ENCODE measurements at places on chromosomes 11 and 22.

- no peak for DNase-seq
Measured at GRCh38 chr11:119605137-119605665, 123.8 kb downstream of the NECTIN1 start.

DNA sequence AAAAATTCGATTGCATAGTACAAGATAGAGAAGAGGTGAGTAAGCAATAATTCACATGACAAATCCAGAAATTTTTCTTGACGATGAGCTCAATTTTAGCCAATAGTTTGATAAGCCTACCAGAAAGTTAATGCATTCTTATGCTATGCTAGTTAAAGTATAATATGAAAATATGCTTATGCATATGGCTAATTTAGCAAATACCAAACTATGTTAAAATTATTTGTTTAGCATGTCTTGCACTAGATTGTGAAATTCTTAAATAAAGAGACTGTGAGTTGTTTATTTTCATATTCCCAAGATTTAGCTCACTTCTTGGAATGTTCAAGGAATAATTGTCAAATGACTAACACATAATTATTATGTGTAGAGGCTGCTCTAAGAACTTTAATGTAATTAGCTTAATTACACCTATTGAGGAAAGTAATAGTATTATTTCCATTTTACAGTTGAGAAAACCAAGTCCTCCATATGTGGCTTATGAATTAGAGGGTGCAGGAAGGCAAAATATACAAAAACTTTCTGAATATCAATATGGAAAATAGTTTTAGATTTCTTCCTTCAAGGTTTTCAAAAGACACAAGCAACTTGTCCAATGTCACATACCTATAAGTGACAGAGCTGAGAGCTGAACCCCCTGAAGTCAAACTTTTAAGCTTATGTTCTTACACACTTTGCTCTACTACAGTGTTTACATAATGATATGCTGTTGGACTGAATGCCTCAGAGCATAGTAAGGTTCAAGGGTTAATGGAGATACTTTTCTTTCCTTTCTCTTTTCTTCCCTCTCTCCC, 45.9 kb upstream of the ARHGAP20 start:
- no peak for DNase-seq

DNA sequence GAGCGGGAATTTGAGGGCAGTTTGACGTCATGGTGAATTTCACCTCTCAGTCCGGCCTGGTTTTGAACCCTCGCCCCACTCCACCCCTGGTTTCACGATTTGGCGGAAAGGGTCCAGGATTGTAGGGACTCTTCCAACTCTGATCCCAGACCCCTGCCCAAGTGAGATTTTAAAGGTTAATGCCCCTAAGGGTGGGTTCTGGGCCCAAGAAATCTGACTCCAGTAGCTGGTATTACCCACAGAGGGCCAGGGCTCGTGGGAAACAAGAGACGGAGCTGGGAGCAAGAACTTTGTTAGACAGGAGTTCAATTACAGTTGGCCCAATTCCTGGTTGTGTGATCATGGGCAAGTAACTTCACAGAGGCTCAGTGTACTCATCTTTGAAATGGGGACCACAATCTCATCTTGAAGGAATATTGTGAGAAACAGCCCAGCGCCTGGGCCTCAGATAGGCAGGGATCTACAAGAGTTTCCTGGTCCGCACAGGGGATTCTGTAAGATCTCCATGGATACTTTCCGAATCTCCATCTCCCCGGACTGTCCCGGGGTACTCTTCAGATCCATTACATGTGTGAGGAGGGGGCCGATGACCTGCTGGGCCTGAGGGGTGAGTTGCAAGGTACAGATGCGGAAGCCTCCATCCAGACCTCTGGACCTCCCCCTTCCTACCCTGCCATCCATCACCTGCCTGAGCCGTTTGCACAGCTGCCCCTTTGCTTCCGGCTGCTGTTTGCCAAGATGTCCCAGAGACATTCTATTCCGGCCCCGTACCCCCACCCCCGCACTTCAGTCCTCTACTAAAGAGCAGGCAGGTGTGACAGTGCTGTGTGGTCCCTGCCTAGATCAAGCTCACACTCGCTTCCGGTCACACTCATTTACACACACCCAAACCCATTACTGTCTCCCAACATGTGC, 687 bp upstream of the CALCA start:
- no peak for DNase-seq

GRCh38 chr11:114289779-114290178, 6.4 kb upstream of the NNMT start:
- DNase-seq, result no peak

DNA sequence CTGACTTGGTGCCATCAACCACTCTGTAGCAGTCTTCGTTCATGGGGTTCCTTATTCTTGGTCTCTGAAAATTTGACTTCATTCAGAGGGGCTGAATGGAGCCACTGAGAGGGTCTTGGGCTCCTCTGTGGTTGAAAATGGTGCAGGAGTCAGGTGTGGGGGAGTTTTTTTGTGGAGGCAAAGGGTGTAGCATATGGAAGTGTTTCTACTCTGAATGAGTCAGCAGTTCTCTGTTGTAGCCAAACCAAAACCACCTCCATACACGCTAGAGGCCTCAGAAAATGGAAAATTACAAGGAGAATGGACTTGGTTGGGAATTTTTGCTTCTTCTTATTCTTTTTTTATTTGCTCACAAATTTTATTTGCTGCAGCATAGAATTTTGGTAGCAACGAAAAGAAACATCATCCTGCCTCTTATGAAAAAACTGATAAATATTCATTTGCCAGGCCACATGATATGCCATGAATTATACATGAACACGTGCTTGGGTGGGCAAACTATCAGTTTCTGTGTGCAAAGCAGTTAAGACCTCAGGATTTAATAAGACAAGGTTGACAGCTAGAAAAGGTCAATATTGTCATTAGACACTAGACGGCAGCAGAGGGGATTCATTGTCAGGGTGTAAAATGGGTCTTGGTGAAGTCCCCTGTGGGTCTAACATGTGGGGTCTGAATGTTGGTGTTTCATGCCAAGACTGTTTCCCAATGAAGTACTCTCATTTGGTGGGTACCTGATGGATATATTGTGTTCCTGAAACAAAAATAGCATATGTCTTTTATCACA, 111.7 kb downstream of the MYO18B start:
- no peak for DNase-seq

- DNase-seq, result no peak
Measured at GRCh38 chr22:18021431-18021830, 2.9 kb downstream of the MICAL3 start.

GRCh38 chr11:79807506-79807905, 366.7 kb upstream of the TENM4 start:
- no peak for DNase-seq

- DNase-seq, result peak; percentile 46
Measured at GRCh38 chr11:60951904-60952741, at the start of gene SLC15A3. SLC15A3 (minus strand) TSS chr11:60952176; CDS start chr11:60951551, 625 bp downstream.

GRCh38 chr11:119483341-119483880, 60.4 kb upstream of the THY1 start:
- DNase-seq, result no peak

GRCh38 chr11:19631712-19632498, 80.7 kb upstream of the NAV2 start:
- DNase-seq, result no peak

DNA sequence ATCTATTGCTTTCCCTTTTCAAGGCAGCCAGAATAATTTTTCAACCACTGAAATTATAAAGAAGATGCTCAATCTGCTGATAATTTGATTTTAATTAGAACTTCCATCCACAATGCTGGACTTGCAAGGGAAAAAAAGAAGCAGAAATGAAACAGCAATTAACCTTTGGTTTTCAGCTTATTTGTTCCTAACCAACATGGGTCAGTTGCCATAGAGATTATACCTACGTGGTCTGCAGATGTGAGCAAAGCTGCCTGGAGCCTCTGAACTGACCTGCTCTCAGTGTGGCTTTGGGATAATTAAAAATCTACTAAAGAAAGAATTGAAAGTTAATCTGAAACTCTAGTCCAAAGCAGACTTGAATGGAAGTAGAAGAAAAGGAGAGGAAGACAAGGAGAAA, 195.7 kb upstream of the API5 start:
- no peak for DNase-seq

DNA sequence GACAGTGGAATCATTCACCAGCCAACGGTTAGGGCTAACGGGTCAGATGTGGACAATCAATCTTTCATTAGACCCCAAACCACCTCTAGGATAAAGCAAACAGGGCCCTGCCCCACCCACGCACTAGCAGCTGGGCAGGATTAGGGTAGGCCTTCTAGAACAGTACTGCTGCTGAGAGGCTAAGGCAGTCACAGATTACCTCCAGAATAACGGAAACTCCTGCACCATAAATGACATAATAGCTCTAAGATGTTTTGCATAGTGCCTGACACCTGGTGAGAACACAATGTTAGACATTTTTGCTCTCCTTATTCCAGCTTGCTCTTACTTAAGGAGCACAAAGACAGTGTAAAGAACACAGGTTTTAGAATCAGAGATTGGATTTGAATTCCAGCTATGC, 1.8 kb downstream of the SYTL2 start:
- DNase-seq, result no peak

- no peak for DNase-seq
Measured at GRCh38 chr11:35671396-35672127, 9.0 kb downstream of the TRIM44 start.

- no peak for DNase-seq
Measured at GRCh38 chr22:36398601-36399471, 11.1 kb upstream of the MYH9 start.

- no peak for DNase-seq
Measured at GRCh38 chr11:62451241-62451621, 32.4 kb downstream of the SCGB1A1 start.

- DNase-seq, result no peak
Measured at GRCh38 chr22:26273011-26273675, 103.9 kb downstream of the SEZ6L start.

- no peak for DNase-seq
Measured at GRCh38 chr11:66186470-66186869, 82.0 kb upstream of the RAB1B start.

Measured in stimulated activated CD4-positive, alpha-beta T cell treated with anti-CD3 and anti-CD28 coated beads, Interleukin-15, amount 100 ng/mL, for 24 hours (primary cell).